ENCODE measurements at places on chromosomes 16 and 17.

GRCh38 chr16:52068447-52069074 lies 478.4 kb downstream of the TOX3 start:
- peak; percentile 26 for DNase-seq

- no peak for DNase-seq
These were observed 840 bp downstream of the ADCY7 start for GRCh38 chr16:50267151-50267631.

DNA sequence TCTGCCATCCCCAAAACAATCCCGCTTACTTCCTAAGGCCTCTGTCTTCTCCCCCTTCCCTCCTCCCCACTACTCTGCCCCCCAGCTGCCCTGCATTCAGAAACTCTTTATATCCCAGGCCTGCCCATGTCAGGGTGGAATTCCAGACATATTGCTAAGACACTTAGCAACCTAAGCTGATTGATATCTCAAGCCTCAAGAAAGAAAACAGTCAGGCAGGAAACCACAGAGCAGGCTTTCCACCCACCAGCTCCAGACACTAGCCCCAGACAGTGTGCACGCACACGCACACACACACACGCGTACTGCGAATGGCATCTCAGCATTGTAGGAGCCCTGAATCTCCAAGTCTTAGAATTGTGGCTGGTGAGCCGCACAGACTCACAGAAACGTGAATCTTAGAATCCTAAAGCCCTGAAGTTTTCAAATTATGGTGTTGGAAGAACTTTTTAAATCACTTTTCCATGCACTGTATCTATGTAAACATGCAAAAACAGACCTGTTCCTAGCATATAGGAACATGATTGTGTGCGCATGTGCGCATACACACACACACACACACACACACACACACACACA lies 8.8 kb upstream of the LPCAT2 start:
- DNase-seq = no peak

- no peak for DNase-seq
These were observed 34.3 kb downstream of the STH start for GRCh38 chr17:46033392-46033791.

GRCh38 chr16:64679976-64680690 lies 441.7 kb downstream of the CDH11 start:
- DNase-seq = no peak

- DNase-seq = no peak
These were observed 26.4 kb downstream of the EEF2K start for GRCh38 chr16:22232277-22233036.

GRCh38 chr17:10332515-10332914 lies 40.3 kb downstream of the MYH13 start:
- no peak for DNase-seq

- DNase-seq = no peak
These were observed 142.2 kb downstream of the AATF start for GRCh38 chr17:37090941-37091340.

DNA sequence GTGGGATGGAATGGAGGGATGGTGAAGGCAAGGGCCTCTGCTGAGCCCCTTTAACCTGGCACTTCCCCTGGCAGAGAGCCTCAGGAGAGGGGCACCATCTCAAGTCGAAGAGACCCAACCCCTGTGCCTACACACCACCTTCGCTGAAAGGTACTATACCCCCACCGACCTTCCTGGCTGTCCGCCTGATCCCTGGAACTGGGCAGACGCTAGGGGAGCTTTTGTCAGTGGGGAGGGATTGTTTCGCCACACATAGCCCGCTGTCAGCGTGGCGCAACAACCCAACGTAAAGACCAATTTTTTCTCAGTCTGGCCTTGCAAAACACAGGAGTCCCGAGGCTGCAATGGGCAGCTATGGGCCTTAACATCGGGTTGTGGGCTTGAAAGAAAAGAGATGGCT lies 3.1 kb downstream of the PPP1R1B start:
- DNase-seq = no peak

DNA sequence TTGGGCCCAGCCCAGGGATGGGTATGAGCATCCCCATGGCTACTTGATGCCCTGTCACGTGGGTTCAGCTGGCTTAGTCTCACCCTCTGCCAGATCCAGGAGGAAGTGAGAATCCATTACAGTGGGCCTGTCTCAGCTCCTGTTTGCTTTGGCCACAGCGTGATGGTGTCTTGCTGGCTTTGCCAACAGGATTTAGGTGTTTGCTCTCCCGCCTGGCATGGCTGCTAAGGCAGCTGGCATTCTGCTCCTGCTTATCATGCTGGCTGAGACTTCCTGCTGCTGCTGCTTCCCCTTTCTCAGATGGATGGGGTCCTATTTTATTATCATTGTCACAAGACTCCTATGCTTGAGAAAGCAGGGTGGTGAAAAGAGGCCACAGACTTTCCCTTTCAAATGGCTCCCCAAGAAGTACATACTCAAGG lies 28.3 kb upstream of the HOXB13 start:
- no peak for DNase-seq

GRCh38 chr16:17227278-17227677 lies 243.5 kb downstream of the XYLT1 start:
- DNase-seq = no peak

GRCh38 chr16:68793401-68793857 lies 49.9 kb upstream of the TANGO6 start:
- no peak for DNase-seq

GRCh38 chr16:67296420-67296819 lies 17.1 kb downstream of the PLEKHG4 start:
- no peak for DNase-seq

GRCh38 chr16:24580665-24581064 lies 41.3 kb downstream of the RBBP6 start:
- no peak for DNase-seq

GRCh38 chr17:79960788-79961522 lies 74.7 kb downstream of the TBC1D16 start:
- DNase-seq = no peak

- DNase-seq = no peak
These were observed 26.6 kb downstream of the HASPIN start for GRCh38 chr17:3750296-3750695.

- DNase-seq = no peak
These were observed 4.0 kb upstream of the ZC3H18 start for GRCh38 chr16:88566158-88566557.

- no peak for DNase-seq
These were observed 8.5 kb downstream of the ITGA3 start for GRCh38 chr17:50064253-50065001.
